ENCODE measurements at places on chromosomes 13 and 19.

- no peak for DNase-seq
Observed at GRCh38 chr19:10289167-10289835, 451 bp upstream of the ICAM5 start.

GRCh38 chr13:42328672-42329071 is 56.7 kb downstream of the AKAP11 start:
- no peak for DNase-seq

- DNase-seq: no peak
Observed at GRCh38 chr19:14519860-14520407, 1.7 kb upstream of the DNAJB1 start.

DNA sequence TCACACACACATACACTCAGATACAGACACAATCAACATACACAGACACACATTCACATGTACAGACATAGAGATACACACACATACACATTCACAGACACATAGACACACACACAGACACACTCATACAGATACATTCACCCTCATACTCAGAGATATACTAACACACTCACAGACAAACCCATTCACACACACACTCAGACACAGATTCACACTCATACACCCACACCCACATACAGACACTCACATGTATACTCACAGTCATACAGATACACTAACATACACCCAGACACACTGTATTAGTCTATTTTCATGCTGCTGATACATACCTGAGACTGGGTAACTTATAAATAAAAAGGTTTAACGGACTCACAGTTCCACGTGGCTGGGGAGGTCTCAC is 30.8 kb downstream of the GJA3 start:
- DNase-seq: no peak

DNA sequence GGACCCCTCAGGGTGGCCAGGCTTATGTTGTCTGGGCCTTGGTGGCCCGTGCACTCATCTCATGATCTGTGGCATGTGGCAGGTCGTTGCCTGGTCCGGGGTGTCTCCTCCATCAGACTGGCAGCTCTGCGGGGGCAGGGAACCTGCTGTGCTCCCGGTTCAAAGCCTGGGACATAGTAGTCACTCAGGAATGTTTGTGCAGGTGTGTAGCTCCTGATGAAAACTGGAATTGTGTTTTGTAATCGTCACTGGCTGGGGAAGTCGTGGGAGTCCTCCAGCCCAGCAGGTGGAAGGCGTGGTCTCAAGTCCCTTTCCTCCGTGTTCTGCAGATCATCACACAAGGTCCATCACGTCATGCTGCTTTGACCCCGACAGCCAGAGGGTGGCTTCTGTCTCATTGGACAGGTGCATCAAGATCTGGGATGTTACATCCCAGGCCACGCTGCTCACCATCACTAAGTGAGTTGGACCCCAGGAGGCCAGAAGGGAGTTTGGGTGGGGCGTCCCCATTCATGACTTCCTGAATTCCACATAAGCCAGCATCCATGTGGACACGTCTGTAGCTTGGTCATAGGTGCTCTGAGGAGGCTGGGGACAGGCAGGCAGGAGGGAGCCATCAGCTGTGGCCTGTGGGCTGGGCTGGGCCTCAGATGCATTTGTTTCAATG is 19.1 kb downstream of the WDR88 start:
- DNase-seq: no peak

DNA sequence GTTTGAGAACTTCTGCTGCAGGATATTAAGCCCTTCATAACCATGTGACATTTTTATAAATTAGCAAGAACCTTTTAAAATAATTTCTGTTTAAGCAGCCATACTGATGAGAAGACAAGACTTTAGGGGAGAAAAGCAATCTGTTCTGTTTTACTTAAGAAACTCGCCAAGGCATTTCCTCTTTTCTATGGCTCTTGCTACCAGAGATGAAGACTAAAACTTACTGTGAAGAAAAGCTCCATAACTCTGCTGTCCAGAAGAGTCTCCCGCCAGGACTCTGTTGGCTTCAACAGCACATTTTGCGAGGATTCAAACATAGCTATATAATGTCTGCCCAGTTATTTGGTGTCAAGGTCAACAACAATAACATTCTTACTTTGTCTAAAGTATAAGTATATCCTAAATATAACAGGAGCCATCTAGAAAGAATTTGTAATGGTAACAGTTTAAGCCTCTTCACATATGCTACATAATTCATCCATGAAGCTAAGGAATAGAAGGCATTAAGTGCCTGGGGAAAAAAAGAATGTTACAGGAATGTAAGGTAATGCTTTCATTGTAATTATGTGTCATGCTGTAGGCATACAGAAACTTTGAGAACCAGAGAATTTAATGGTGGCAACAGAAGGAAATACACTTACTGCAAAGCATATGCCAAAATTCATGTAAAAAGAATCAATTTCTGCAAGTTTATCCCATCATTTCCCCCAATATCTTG is 53.2 kb upstream of the EEF1AKMT1 start:
- DNase-seq: no peak

Data from stimulated activated CD8-positive, alpha-beta memory T cell treated with anti-CD3 and anti-CD28 coated beads, Interleukin-7, amount 100 ng/mL, for 1 hour (primary cell).